Esophagus squamous epithelium (tissue), 5 donors: ENCODE measurements at places on chromosomes 2 and 18. TPM values are rescaled to one million over a fixed set of nuclear protein-coding genes. Genes with fewer than 3 reads are reported as not detected.

Gene CYP26B1
- total RNA-seq, result 1.5 TPM

Gene ERBB4
- total RNA-seq, result 0.04 TPM

Gene LOXL3
- total RNA-seq, result 0.48 TPM

Gene STARD6
- total RNA-seq, result not detected

Gene B3GNT7
- total RNA-seq, result 5.7 TPM

Gene TUBB8B
- 5.8 TPM for total RNA-seq

Gene FBXO36
- total RNA-seq, result 1.2 TPM

Gene SKA1
- 11.2 TPM for total RNA-seq
